ENCODE measurements at places on chromosomes 3 and 15. TPM values are rescaled to one million over a fixed set of nuclear protein-coding genes. Genes with fewer than 3 reads are reported as not detected.

The CLEC3B gene
- not detected for total RNA-seq

The CHL1 gene
- total RNA-seq, result 16.4 TPM

The SPTBN5 gene
- total RNA-seq, result 1.4 TPM

The GP5 gene
- 0.22 TPM for total RNA-seq

The GOLGA6L9 gene
- total RNA-seq, result 3.1 TPM

The HOMER2 gene
- 19.5 TPM for total RNA-seq

The FURIN gene
- 68.9 TPM for total RNA-seq

The ZPLD1 gene
- not detected for total RNA-seq

The ZNF148 gene
- 71.5 TPM for total RNA-seq

The MST1R gene
- 2.4 TPM for total RNA-seq

Data from B cell (primary cell).